ENCODE measurements at places on chromosomes 1 and 21.

DNA sequence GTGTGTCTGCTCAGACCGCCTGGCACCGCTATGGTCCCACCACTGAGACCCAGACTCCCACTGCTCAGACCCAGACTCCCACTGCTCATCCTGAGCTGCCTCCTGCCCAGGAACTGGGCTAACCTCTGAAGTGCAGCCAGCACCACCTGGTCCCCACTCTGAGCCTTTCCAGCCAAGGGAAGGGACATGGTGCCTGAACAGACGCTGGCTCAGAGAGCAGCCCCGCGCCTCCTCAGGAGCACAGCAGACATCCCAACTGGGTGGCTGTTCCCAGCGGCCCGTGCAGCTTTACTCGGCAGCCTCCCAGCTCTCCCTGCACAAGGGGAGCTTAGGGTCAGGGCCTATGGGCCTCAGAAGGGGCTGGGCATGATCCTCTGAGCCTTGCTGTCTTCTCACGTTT lies 27.8 kb upstream of the CNTN2 start:
- DNase-seq, result no peak

DNA sequence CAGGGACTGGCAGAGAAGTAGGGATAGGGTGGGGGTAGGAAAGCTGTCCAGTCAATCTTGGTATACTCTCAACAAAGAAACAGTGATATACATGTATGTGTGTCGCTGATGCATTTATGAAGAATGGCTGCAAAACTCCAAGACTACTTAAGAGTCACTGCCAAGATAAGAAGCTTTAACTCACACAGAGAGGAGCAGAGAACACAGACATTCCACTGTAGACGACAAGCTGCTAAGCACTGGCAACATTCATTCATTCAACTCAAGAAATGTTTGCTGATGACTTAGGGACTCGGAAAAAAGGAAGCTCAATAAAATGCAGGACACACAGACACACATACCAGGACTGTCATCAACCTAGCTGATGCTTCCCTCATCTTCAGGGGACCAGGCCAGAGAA lies 5.5 kb downstream of the CTNNBIP1 start:
- DNase-seq, result no peak

- DNase-seq, result no peak
These were observed 42.1 kb upstream of the CASZ1 start for GRCh38 chr1:10838541-10838940.

GRCh38 chr1:25727635-25728286 lies 72.2 kb upstream of the SELENON start:
- DNase-seq, result no peak

GRCh38 chr1:19809044-19809750 lies 5.9 kb downstream of the RNF186 start:
- no peak for DNase-seq

DNA sequence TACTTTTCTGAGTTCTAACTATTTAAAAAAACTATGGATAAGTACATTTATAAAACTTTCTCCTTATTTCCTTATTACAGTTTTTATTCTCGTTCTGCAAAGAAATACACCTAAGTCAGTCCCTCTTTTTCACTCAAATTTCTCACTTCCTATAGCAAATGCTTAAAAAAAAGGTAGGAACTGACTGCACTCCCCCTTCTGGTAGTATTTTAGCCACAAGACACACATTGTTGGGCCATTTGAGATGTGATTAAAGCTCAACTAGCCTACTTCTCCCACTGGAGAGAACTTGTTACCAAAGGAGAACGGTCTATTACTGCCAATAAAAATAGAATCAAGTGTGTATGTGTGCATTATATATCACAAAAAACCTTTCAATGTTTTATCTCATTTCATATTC lies 521.9 kb upstream of the PRMT6 start:
- no peak for DNase-seq

DNA sequence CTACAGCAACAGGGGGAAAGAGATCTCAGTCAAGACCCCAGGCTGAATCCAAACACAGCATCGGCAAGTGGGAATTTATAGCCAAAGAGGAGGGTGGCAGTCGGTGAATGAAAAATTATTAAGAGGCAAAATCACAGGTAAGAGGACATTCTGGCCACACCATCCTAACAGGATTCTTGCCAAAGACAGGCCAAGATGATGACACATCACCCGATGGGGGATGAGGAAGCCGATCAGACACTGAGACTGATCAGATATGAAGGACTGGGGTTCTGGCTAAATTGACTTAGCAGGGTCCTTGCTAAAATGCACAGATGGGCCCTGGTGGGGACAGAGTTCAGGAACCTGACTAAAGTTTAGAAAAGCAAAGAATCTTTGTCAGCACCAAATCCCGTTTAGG lies 402.2 kb downstream of the SMYD3 start:
- no peak for DNase-seq

Data from CD4-positive, alpha-beta T cell treated with Interleukin-15 for 1 hour (primary cell).